Left ventricle myocardium inferior (tissue), 1 donor: ENCODE measurements at places on chromosomes 3 and 15.

- no peak for DNase-seq
These were observed 413.0 kb upstream of the RBMS3 start for GRCh38 chr3:28867836-28868235.

DNA sequence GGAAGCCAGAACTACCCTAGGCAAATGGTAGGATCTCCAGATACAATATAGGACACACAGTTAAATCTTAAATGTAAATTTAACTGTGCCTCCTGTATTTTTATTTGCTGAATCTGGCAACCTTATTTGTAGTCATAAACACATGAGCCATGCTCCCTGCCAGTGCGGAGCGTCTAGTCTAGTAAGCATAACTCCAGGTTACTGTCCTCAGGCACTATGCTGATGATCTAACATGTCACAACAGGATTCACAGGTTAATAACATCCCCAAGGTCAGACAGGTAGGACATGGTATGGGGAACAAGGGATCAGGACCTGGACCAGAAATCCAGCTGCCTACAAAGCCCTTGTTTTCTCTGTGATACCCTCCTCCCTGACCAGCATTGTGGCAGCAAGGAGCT, 305.1 kb downstream of the CACNA2D3 start:
- no peak for DNase-seq

- DNase-seq = no peak
These were observed 112.3 kb upstream of the HES1 start for GRCh38 chr3:194023501-194024280.

GRCh38 chr3:40308725-40309417, 636 bp upstream of the EIF1B start:
- no peak for DNase-seq

GRCh38 chr15:29812384-29812694, 9.9 kb downstream of the TJP1 start:
- no peak for DNase-seq

DNA sequence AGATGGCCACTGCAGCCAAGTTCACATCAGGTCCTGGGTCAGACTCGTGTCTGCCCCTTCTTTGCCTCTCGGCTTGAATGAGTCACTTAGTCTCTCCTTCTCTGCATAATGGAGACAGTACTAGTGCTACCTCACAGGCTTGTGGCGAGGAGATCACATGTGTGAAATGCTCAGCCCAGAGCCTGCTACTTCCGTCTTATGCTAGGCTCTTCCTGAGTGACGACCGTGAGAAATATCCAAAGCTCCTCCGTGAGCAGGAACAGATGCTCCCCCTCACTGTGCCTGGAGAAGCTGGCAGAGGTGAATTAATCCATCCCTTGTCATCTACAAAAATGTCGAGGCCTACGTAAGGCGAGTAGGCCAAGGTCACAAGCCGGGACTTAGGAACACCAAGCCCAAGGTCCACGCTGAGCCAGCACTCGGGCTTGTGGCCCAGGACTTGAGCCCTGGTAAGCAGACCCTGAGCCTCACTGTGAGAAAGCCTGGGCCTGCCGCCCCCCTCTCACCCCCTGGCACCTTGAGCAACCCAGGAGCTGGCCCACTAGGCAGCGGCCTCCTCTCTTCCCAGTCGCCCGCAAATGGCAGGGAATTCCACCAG, 17.9 kb downstream of the PAK6 start:
- no peak for DNase-seq

- DNase-seq = no peak
These were observed 254.8 kb upstream of the TPRG1 start for GRCh38 chr3:188916934-188917401.

DNA sequence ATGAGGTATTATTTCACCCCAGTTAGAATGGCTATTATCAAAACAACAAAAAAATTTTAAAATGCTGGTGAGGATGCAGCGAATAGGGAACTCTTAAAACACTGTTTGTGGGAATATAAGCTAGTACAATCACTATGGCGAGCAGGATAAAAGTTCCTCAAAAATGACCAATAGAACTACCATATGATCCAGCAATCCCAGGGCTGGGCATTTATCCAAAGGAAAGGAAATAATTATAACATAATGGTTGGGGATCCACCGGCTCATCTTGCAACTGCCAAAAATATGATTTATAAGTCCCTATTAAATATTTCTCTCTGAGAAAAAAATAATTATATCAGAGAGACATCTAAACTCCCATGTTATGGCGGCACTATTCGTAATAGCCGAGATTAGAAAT, 127.6 kb upstream of the MME start:
- no peak for DNase-seq

DNA sequence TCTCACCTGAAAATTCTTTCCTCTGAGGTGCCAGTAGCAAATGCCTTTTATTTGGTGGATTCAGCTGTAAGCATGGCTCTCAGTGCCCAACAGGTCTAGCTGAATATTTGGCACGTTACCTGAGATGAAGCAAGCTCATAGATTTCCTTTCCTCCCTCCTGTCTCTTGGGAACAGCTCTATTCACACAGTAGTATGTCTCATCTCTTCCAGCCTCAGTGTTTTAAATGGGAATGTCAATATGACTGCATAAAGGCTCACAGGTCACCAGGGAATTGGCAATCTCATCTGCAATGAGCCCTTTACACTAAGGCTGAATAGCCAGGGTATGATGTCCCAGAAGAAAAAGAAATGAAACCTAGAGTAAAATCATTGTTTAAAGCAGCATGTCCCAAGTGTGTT, 733.5 kb downstream of the NTRK3 start:
- no peak for DNase-seq

- no peak for DNase-seq
These were observed 155.6 kb upstream of the GOLIM4 start for GRCh38 chr3:168251371-168251770.

GRCh38 chr3:190362258-190362657, 25.7 kb upstream of the CLDN16 start:
- no peak for DNase-seq
